ENCODE measurements at places on chromosomes 7 and 10.

DNA sequence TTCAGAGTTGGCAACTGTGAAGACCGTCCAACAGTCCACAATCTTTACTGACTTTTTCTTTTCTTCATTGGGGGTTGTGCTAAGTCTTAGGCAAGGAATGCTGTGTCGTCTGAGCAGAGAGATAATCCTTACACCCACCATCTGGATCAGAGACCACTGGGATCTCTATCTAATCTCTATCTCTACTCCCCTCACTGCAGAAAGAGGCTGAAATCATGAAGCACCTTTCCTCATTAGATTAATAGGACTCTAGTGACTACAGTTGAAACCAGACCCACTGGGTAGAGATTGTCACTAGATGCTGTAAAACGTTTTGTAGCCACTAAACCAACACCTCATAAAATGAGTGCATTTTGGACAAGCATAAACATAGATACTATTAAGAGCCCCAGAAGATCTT lies 387.4 kb upstream of the CELF2 start:
- no peak for DNase-seq

DNA sequence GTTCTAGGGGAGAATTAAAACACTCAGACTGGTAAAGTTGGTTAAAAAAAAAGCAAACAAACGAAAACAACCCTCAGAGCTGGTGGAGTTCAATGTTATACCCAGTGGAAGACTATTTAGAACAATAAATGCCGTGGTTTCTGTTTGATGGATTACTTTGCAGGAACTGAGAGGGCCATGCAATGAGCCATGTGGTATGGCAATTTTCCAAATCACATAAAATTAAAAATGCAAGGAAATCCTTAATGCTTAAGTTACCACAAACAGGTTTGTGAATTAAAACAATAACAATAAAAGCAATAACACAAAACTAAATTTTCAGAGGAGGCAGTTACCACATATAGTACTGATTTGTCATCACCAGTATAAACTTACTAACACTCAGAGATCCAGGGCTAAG lies 96.9 kb downstream of the RTKN2 start:
- DNase-seq = no peak

GRCh38 chr7:142711746-142712616 lies 37.3 kb upstream of the PRSS1 start:
- no peak for DNase-seq

GRCh38 chr10:21475393-21475792 lies 50.1 kb downstream of the SKIDA1 start:
- DNase-seq = no peak

GRCh38 chr10:69508738-69509340 lies 57.6 kb downstream of the TSPAN15 start:
- DNase-seq = no peak

Data from SK-N-MC (cell line).